Stimulated activated memory B cell treated with anti-CD40 and anti-IgM and Interleukin-4, amounts not matched to agents 10 μg/mL and 1 μg/mL and 100 μg/mL, for 72 hours (primary cell): ENCODE measurements at places on chromosomes 3 and 15.

DNA sequence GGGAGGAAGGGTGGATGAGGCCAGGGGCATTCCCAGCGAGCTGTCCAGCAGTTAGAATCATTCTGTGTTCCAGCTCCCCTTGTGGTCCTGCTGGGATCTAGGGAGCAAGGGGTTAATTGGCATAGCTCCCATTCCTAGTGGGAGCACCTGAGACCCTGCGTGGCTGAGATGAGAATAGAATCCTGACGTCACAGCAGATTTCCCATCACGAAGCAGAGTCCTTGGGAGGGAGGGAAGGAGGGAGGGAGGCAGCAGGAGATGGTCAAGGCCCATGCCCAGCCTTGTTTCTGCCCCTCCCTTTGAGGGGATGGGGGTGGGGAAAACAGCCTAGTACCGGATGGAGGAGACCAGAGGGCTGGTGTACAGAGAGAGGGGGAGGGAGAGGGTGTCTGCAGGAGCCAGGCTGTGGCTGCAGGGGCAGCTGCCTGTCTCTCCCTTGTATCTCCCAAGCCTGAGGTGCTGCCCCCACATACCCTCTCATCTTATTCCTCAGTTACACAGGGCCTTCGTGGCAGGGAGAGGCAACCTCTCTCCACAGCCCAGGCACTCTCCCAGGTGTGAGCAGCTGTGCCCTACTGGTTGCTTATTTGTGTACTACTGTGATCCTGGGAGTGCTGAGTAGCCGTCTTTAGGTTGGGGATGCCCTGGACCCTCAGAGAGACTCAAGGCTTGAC is 5.4 kb downstream of the TYRO3 start:
- no peak for ATAC-seq

DNA sequence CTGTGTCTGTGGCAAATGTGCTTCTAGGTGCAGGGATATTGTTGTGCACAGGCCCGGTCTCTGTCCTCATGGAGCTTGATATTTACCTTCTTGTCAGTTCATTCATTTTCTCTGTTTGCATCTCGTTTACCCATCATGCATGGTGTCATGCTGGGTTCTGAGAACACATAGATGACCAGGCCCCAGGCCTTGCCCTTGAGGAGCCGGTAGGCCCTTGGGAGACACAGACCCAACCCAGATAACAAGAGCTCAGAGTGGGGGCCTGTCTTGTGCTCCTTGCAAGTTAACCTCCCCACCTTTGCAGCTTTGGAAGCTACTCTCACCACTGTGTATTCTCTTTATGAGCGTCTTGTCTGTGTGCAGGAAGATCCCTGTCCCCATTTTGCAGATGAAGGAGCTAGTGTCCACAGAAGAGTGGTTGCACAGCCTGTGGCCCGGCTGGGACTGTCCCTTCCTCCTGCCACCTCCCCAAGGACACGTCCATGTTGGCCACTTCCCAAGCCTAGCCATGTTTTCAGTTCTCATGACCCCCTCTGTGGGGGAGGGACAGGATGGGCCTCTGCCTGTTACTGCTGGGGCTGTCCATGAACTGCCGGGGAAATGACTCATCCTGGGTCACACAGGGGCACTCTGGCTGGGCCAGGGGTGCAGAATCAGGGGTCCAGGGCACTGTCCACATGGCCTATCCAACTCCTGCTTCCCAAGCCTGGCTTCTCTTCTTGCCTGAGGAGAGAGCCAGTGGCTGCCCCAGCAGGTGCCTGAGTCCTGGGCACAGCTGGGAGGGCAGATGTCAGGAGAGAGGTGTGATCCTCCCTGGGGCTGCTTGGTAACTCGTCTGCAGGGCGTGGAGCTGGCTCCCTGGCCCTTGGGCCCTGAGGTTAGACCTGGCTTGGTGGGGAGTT is 3.4 kb downstream of the SNX33 start:
- ATAC-seq: no peak

GRCh38 chr3:136938334-136938733 is 19.4 kb upstream of the IL20RB start:
- ATAC-seq: no peak

DNA sequence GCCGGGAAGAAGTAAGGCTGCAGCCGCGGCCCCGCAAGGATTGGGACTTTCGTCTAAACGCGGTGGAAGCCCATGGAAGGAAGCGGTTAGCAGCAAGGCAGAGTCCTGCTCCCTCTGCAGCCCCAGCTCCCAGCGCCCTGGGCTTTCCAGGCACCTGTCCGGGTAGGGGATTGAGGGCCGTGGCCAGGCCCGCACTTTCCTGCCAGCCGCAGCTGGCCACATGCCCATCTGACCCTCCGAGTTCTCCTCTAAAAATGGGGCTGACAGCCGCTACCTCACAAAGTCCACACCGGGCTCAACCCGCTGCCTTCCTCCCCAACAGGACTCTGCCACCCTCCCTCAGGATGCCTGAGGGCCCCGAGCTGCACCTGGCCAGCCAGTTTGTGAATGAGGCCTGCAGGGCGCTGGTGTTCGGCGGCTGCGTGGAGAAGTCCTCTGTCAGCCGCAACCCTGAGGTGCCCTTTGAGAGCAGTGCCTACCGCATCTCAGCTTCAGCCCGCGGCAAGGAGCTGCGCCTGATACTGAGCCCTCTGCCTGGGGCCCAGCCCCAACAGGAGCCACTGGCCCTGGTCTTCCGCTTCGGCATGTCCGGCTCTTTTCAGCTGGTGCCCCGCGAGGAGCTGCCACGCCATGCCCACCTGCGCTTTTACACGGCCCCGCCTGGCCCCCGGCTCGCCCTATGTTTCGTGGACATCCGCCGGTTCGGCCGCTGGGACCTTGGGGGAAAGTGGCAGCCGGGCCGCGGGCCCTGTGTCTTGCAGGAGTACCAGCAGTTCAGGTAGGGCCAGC is 1.9 kb downstream of the NEIL1 start:
- ATAC-seq: no peak

DNA sequence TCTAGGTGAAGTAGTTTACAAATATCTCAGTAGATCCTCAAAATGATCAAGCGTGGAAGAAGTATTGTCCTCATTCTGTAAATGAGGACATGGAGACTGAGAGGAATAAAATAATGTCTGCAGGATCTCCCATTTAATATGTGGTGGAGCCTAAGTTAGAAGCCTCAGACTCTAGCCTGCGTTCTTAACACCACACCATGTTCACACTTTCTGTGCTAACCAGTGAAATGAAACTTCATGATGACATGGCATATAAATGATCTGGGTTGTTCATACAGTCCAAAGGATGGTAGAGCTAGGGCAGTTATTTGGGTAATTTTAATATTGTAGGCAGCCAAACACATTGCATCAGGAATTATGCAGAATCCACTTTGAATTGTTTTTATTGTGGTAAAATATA is 25.1 kb upstream of the APH1B start:
- ATAC-seq: no peak

DNA sequence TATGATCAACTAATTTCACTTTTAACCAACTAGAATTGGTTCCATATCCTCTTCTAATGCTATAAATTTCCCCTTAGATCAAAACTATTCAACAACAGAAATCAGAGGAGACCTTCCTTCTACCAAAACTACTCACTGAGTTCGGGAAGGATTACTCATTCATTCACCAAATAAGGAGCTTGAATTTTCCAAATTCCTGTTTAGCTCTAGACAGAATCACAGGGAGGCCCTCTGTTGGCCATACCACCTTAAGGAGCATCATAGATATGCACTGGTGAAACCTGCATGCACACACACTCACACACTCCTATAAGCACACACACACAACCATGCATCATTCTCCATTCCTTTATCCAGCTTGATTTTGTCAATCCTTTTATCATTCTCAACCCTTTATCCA is 49.0 kb downstream of the SUCLG2 start:
- ATAC-seq: no peak

- no peak for ATAC-seq
These were observed 95.7 kb downstream of the KCNMB2 start for GRCh38 chr3:178631950-178632349.

DNA sequence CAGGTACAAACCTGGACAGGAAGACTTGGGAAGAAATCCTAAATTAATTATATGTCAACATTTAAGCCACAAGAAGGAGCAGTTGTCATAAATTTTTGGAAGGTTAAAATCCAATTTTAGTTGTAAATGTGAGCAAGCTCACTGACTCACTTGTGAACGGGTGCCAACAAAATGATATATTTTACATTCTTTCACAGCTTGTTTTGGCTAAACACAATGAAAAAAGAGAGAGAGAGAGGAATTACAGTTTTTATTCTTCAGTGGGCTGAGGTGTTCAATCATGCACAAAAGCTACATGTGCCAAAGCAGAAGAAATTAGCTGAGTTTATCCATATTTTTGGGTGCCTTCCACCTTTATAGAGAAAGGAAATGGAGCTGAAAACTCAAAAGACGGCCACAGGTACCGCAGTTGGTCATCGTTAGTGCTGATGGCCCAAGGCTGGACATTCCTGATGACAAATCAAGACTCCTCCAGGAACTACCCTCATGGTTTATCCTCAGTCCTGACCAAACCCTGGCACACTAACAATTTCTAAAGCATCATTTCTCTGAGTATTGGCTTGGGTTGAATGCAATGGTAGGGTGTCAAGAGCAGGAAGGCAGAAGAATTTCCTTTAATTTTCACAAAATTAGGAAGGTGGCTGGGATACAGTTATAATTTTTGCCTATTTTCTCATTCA is 37.6 kb upstream of the WNT5A start:
- no peak for ATAC-seq
